Muscle of arm (tissue), 14 donors: ENCODE measurements at places on chromosomes 6 and 20.

GRCh38 chr6:55913228-55914195 is 38.1 kb upstream of the BMP5 start:
- no peak for DNase-seq

DNA sequence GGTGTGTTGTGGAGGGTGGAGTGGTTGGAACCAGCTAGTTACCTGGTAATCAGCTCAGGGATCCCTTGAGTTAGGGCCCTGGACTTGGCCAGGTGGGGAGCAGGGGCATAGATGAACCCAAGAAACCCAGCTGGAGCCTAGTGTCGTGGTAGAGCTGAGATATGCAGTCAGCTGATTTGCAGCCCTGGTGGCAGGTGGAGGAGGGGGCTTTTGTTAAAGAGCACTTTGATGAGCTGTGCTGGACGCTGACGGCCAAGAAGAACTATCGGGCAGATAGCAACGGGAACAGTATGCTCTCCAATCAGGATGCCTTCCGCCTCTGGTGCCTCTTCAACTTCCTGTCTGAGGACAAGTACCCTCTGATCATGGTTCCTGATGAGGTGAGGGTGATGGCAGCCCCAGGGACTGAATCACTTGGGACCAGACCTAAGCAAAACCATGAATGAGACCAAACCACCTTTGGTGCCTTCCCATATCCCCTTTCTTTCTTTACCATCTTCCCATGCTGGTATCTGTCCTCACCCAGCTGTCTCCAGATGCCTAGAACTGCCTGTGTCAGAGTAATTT is 12.7 kb downstream of the DEF6 start:
- DNase-seq: no peak

DNA sequence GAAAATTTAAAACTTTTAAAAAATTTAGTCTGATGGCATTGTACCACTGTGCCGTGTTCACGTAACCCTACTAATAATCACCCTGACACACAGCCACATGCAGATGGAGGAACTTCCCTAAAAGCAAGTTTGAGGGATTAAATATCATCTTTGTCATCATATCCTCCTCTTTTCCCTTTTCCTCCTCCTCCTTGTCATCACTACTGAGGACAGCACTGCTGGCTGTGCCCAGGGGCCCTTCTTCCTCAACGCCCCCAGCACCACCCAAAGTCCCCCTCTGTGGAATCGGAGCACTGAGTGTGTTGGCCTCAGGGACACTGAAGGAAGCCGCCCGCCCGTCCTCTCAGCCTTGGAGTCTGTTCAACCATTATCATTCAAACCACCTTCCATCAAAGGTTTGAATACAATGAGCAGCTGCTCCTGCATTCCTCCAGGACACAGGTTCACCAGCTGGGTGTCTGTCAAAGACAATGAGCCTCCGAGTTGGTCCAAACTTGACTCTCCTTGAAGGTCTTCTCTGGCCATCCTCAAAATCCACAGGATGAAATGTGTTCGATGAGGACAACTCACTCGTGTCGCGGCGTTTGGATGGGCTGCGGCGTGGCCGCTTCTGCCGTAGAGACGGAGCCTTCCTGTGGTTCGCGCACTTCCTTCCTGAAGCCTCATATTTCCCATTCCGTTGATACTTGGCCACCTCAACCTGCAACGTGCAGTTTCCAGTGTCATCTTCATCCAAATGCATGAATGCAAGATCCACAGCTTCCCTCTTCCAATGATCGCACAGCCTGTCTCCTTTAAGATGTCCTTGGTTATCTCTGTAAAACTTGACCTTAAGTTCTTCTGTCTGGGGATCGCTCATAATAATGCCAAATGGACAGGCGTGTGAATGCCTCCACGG is 23.3 kb downstream of the NQO2 start:
- DNase-seq: no peak

GRCh38 chr6:138000941-138001340 is 106.3 kb downstream of the PERP start:
- DNase-seq: no peak

- no peak for DNase-seq
Measured at GRCh38 chr6:137102050-137102848, 57.5 kb upstream of the IL20RA start.
